NCI-H2029 (cell line): ENCODE measurements at places on chromosomes 6 and 20.

DNA sequence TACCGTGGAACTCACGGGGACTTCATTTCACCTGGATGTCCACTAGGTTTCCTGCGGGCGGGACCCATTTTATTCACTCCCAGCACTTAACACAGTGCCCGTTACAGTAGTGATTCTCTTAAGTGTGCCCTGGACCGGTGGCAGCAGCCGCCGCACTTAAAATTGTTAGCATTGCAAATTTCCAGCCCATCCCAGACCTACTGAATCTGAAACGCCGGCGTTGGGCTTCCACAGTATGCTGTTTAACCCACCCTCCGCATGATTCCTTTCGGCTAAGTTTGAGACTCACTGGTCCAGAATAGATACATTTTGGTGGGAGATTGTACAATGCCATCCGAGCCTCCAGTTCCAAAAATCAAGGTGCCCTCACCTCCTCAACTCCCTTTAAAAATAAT lies 967 bp downstream of the SMPDL3A start:
- peak; percentile 69 for DNase-seq

DNA sequence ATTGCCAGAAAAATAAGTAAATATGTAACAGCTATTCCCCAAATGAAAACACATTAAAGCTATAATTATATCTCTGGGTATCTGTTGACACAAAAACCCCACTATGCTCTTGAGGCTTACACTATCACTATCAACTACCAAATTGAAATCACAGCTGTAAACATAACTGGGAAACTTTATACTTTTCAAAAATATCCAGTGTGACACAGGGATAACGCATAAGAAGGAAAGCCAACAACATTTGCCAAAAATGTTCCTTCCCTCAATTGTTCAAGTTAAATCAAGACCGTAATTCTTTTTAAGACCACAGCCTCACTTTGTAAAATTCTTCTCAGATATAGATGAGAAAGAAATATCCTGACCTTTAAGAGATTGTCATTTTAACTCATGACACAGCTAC lies 3.1 kb downstream of the ZHX3 start:
- DNase-seq: no peak

DNA sequence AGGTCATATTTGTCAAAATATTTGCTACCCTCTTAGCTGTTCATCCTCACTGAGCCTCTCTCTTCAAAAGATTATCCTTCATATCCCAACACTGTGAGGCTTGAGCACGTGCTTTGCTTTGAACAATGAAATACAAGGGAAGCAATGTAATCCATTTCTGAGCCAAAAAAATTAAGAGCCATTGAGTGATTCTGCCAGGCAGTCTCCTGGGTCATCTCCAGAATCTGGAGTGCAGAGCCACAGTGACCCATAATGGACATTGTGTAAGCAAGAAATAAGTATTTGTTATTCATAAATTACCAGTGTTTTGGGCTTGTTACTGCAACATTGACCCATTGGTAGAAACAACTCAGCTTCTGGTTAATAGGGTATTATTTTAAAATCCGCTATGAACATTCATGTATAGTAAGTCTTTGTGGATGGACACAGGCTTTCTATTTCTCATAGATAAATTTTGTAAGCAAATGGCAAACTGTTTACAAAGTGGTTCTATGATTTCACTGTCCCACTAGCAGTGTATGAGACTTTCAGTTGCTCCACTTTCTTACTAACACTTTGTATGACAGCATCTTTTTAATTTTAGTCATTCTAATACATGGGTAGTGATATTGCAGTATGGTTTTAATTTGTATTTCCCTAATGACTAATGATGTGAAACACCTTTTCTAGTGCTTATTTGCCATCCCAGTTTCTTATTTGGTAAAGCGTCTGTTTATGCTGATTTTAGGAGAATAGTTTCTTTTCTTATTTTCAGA lies 358.2 kb downstream of the PLCB1 start:
- DNase-seq: peak; percentile 29

GRCh38 chr6:34526241-34526972 lies 29.7 kb downstream of the SPDEF start:
- no peak for DNase-seq

- no peak for DNase-seq
Observed at GRCh38 chr6:51118792-51119191, 300.1 kb downstream of the TFAP2B start.

DNA sequence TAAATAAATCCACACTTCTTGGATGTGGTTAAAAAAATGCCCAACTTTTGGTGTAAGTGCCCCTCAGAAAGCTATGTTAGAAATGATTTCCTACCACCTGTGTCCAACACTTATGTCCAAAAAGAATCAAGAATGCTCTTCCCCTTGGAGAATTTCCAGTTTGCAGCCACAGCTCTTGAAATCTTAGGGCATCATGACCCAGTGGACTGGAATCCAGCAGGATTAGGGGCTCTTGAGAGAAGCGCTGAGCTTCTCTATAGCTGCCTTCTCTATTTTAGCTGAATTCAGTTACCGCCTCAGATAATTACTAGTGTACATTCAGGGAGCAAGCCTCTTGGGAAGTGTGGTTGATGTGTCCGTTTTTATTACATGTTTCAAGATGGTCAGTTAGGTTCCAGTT lies 2.5 kb downstream of the PHACTR1 start:
- DNase-seq: no peak

- DNase-seq: no peak
Observed at GRCh38 chr6:32790306-32790705, 26.5 kb downstream of the HLA-DOB start.

- no peak for DNase-seq
Observed at GRCh38 chr6:147510929-147511590, 2.6 kb downstream of the SAMD5 start.

GRCh38 chr6:56339524-56339923 lies 92.1 kb upstream of the COL21A1 start:
- DNase-seq: no peak

GRCh38 chr20:14785065-14785743 lies 447.8 kb upstream of the FLRT3 start:
- no peak for DNase-seq

- DNase-seq: peak; percentile 80
Observed at GRCh38 chr20:42836339-42836738, 353.4 kb downstream of the PTPRT start.

GRCh38 chr6:40444811-40445210 lies 142.4 kb downstream of the LRFN2 start:
- DNase-seq: peak; percentile 85

DNA sequence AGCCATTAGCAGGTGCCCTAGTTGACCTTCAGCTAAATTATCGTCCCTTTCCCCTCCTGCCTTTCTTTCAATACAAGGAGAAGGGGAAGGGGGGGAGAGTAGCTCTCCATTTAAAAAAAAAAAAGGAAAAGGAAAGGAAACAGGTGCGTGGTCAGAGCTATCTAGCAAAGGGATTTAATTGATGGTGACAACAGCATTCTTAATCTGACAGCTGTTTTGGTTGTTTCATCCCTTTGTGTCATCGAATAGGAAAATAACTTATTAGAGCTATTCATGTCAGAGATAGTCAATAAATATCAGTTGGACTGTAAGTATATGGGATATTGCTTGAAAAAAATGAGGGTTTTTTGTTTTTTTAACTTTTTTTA lies 195.2 kb upstream of the SASH1 start:
- no peak for DNase-seq

GRCh38 chr6:45001663-45002062 lies 326.5 kb upstream of the RUNX2 start:
- DNase-seq: no peak

DNA sequence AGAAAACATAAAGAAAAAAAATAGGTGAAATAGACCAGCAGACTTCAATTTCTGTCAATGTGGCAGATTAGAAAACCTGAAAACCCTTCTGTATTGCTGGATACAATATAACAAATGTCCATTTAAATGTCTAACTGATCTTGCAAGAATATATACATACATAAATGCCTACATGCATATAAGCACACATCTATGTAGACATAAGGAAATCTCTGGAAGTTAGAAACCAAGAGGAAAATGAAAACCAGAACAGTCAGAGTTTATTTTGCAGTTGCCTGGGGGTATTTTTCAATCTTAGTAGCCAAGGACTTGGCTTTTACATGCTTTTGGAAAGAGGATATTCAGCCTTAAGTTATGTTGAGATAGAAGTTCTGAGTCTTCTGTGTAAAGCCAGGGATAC lies 184.0 kb downstream of the RPS12 start:
- no peak for DNase-seq

DNA sequence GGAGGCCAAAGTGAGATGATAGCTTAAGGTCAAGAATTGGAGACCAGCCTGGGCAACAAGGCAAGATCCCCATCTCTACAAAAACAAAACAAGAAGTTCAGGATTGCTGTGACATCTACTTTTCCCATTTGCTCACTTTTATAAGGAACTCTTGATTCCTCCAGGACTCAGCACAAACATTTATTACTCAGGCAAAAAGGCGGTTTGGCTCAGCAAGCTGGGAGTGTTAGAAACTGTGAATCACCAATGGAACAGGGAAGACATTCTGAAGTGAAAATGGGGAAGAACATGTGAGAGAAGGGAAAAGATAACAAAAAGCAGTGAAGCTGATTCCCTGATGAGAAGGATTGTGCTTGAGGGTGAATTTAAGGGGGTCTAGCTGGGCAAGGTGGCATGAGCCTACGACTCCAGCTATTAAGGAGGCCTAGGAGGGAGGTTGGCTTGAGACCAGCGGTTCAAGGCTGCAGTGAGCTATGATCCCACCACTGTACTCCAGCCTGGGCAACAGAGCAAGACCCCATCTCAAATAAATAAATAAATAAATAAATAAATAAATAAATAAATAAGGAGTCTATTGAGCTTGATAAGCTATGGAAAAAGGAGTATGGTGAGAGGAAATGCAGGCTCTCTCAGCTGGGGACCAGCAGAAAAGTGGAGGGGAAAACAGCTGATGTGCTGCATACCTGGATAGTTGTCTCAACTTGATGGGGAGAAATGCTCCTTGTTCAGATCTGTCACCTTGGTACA lies 65.4 kb upstream of the HDDC2 start:
- no peak for DNase-seq

DNA sequence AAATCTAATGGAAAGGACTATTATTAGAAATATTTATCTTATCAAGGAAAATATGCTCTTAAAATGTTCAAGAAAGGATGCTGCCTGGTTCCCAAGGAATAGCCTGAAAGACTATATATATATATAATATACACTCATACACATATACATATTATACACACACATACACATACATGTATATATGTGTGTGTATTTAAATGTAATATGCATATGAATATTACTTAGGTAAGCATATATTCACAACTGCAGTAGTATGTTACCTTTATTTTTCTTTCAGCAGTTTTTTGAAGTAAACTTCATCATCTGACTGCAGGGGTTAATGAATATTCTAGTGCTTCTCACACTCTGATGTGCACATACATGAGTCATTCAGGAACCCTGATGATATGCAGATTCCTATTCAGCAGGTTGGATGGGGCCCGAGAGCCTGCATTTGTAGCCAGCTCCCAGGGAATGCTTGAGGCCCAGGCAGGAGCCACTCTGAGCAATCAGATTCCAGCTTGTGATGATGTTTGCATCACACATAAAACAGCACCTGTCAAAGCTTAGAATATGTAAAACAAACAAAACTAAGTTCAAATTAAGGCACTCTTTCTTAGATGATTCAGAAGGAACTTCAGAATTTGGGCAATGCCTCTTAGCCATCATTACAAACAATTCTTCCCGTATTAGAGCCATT lies 16.1 kb downstream of the MYLK4 start:
- DNase-seq: no peak

- peak; percentile 86 for DNase-seq
Observed at GRCh38 chr20:19683188-19683587, 74.9 kb upstream of the RIN2 start.

- DNase-seq: no peak
Observed at GRCh38 chr6:40631744-40632143, 44.6 kb upstream of the LRFN2 start.

- DNase-seq: no peak
Observed at GRCh38 chr20:39736434-39737327, 774.5 kb downstream of the DHX35 start.

GRCh38 chr20:63963784-63964301 lies 5.9 kb downstream of the ZNF512B start:
- DNase-seq: no peak

DNA sequence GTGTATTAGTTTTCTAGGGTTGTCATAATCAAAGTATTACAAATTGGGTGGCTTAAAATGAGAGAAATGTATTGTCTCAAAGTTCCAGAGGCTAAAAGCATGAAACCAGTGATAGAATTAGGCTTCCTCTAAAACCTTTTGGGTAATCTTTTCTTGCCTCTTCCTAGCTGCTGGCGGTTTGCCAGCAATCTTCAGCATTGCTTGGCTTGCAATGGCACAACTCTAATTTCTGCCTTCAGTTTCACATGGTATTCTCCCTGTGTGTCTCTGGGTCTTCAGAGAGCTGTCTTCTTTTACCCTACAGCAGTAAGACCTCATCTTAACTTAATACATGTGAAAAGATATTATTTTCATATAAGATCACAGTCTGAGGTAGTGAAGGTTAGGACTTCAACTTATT lies 479.1 kb upstream of the GJE1 start:
- no peak for DNase-seq

- DNase-seq: no peak
Observed at GRCh38 chr6:160077024-160077423, 44.6 kb upstream of the SLC22A1 start.

DNA sequence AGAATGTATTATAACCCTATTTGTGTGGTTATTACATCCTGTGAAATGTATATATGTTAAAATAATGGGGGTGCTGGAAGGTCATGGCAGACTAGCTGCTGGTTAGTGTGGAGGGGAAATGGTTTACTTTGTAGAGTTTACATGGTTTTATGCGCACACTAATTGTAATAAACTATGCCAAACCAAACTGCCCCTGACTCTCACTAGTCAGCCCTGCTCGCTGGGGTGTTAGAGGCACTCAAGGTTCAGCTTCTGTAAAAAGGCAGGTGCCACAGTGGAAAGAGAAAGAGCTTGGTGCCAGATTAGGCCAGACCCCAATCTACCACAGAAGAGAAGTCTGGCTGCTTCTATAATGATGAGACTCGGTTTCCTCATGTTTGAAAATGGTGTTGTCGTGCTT lies 52.7 kb downstream of the GOPC start:
- no peak for DNase-seq

GRCh38 chr6:134934793-134935485 lies 15.0 kb downstream of the ALDH8A1 start:
- DNase-seq: no peak

DNA sequence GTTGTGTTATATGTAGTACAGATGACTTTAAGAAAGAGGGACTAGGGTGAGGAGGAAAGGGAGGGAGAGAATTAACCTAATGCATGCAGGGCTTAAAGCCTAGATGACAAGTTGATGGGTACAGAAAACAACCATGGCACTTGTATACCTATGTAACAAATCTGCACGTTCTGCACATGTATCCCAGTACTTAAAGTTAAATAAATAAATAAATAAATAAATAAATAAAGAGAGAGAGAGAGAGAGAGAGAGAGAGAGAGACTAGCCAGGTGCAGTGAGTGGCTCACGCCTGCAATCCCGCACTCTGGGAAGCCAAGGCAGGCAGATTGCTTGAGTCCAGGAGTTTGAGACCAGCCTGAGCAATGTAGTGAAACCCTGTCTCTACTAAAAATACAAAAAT lies 11.5 kb upstream of the CARMIL1 start:
- DNase-seq: no peak

DNA sequence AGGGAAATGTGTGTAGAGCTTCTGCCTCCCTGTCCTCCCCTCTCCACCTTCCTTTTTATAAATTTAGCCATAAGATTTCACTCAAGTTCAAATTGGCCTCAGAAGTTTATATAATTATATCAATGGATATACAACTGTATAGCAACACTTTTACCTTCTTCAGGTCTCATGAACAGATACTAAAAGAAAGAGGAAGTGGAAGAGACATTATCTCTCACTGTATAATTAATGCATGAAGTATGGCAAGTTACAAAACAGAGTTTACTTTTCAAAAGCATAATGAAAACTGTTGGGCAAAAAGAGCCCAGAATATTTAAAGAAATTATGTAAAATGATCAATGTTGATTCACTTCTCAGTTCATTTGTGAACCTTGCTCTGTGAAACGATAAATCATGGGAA lies 99.7 kb downstream of the PDE7B start:
- no peak for DNase-seq
